ENCODE measurements at places on chromosomes 11 and 22.

DNA sequence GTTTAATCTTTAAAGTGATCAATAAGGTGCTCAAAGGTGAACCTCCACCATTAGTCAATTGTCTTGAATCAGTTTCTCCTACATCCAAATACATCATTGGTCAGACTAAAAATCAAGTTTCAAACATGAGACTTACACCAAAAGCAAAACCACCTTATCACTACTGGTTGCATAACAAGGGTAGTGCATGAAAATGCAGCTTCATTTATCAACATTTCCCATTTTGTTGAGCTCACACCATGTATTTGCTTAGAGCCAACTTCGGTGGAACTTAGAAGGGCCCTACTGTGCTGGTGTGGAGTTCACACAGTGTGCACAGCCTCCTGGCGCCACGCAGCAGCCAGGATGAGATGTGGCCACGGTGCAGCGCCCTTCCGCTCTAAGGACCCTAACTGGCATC lies 23.1 kb upstream of the PHLDA2 start:
- no peak for DNase-seq

DNA sequence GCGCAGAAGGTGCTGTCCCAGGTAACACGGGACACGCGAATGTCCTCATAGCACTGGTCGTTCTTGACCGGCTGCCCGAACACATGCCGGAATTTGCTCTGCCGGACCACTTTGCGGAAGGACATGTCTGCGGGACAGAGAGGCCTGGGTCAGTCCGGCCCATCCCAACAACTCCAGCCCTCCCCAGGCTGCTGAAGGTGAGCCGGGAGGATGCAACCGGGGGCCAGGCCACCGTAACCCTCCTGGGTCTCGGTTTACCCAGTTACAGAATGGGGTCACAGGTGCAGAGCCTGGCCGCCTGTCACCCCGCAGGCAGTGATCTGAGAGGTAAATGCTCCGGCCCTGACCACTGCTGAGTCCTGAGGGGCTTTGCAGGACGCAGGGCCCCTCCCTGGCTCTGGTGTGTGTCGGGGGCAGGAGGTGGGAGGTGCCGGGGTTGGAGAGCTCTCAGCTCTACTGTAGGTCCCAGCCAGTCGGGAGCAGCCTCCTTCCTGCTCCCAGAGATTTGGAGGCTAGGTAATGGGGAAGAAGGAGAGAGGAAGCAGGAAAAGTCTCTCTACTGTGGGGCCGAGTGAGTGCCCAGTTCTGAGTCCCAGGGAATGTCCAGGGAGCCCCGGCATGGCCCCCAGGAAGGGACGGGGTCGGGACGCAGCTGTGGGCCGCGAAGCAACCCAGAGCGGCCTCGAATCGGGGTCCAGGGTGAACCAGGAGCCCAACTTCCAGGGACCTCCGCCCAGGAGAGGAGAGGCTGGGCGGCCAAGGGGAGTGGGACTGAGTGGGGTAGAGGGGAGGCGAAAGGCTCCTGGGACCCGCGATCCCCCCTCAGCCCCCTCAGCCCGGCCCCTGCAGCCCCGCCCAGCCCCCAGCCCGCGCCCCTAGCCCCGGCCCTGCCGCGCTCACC lies 522 bp downstream of the CORO1B start:
- DNase-seq, result no peak

GRCh38 chr11:64101461-64101860 lies 64.5 kb downstream of the MACROD1 start:
- DNase-seq, result no peak

DNA sequence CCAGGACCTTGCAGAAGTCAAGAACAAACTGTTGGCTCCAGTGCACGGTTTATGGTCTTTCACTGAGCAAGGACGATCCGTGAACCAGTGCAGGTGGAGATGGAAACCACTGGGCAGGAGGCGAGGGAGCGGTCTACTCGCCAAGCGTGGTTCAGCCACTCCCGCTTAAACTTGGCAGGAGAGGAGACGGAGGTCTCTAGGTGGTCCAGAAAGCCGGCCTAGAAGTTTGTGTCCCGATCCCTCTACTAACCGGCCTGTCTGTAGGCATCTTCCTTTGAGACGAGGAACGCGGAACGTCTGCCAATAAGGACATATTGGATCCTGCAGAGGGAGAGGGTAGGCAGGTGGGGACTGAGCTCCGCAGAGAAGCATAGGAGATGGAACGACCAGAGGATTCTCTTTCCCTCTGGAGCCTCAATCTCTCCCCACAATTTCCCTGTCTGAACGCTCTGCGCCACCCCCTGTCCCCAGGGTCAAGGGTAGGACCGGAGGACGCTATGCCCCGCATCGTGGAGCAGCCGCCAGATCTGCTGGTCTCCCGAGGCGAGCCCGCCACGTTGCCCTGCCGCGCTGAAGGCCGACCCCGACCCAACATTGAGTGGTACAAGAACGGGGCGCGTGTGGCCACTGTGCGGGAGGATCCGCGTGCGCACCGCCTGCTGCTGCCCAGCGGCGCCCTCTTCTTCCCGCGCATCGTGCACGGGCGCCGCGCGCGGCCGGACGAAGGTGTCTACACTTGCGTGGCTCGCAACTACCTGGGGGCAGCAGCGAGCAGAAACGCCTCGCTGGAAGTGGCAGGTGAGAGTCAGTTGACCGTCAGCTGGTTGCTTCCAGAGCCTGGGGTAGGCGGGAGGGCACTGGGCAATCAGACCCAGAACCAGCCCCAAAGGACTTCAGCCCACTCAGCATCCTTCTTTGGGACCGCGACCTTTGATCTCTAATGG lies 3.4 kb downstream of the ROBO3 start:
- DNase-seq, result no peak

DNA sequence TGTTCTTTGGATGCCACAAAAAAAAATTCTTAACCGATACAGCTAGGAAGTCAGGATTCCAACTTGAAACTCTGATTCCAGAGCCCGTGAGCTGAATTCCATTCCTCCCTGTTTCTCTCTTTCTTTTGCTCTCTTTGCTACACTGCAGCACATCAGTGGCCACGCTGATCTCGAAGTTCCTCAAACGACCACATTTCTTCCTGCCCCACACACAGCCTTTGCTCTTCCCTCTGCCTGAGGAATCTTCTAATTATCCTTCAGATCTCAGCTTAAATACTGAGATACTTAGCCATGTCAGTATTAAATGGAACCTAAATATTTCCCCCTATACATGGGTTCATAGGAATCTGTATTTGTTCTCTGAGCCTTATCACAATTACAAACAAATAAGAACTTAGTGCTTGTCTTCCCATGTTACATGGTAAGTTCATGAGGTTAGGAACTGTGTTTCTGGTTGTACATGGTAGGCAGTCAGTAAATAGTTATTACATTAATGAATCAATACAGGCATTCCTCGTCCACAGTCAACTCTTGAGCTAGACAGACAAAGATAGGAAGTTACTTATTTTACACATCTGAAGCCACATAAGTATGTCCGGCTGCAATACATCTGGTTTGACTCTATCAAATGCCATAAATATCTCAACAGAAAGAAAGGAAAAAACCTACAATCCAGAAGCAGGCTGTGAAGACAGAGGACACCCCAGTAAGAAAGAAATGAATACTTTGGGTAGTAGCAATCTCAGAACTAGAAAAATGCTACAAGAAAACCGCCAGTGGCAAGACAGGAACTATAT lies 86.6 kb downstream of the MAML2 start:
- DNase-seq, result no peak

GRCh38 chr11:27596802-27597201 lies 90.2 kb upstream of the LIN7C start:
- no peak for DNase-seq

GRCh38 chr11:14218728-14219127 lies 140.3 kb downstream of the RRAS2 start:
- DNase-seq, result no peak

- DNase-seq, result no peak
These were observed 53.1 kb downstream of the MCM5 start for GRCh38 chr22:35452810-35453743.

DNA sequence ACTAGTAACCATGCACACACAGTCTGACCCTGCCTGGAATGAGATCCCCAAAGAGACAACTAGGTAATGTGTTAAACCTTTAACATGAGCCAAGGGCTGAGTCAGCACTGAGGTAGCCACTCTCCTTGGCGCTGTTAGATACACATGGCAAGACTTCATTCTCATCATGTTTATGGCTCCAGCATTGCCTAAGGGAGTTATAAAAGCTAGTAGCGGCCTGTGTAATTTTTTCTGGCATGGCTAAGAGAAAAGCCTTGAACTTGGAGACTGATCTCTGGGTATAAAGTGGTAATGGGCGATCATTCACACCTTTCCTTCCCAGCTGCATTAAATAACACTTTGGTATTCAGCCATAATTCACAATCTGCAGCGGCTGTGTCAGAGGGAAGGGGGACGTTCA lies 779.7 kb upstream of the LRRC4C start:
- no peak for DNase-seq

GRCh38 chr11:9247863-9248262 lies 17.3 kb downstream of the DENND5A start:
- DNase-seq, result no peak

- no peak for DNase-seq
These were observed 39.6 kb downstream of the LIF start for GRCh38 chr22:30206944-30207343.

GRCh38 chr22:44154436-44154942 lies 26.2 kb upstream of the PARVG start:
- DNase-seq, result no peak

DNA sequence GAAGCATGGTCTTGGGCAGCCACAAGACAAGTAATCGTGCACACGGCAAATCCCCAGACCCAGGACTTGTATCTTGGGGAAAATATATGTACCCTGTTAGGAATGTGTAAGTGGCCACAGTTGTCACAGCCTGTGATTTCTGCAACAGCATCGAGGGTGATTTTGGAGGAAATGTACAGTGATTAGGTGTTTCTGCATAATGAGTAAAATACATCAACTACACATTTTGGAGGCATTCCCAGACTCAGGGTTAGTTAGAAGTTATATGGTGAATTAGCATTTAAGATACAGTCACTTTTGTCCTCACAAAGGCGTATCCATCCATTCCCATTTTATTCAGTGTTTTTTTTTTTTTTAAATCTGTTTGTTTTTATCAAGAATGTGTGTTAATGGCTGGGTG lies 28.4 kb downstream of the SUSD2 start:
- no peak for DNase-seq
